ENCODE measurements at places on chromosomes 4 and X. TPM values are rescaled to one million over a fixed set of nuclear protein-coding genes. Genes with fewer than 3 reads are reported as not detected.

ADH6 gene
- polyA plus RNA-seq = 11.9 TPM

C4orf36 gene
- 2.3 TPM for polyA plus RNA-seq

NHS gene
- polyA plus RNA-seq = 0.35 TPM

ETDA gene
- not detected for polyA plus RNA-seq

FIP1L1 gene
- 50.7 TPM for polyA plus RNA-seq

POU3F4 gene
- 0.40 TPM for polyA plus RNA-seq

JADE3 gene
- 6.4 TPM for polyA plus RNA-seq

HERC5 gene
- 2.2 TPM for polyA plus RNA-seq

GPC4 gene
- 16.0 TPM for polyA plus RNA-seq

ENPP6 gene
- not detected for polyA plus RNA-seq

DMRTC1 gene
- 0.45 TPM for polyA plus RNA-seq

IDUA gene
- 82.6 TPM for polyA plus RNA-seq

HTR2C gene
- polyA plus RNA-seq = not detected

FRAS1 gene
- polyA plus RNA-seq = 9.3 TPM

Measured in hepatocyte (in vitro differentiated cells).